Psoas muscle (tissue), 8 donors: ENCODE measurements at places on chromosomes 5 and 9.
A peak's percentile ranks its signal among the peaks of the same experiment; 100 is the strongest.

DNA sequence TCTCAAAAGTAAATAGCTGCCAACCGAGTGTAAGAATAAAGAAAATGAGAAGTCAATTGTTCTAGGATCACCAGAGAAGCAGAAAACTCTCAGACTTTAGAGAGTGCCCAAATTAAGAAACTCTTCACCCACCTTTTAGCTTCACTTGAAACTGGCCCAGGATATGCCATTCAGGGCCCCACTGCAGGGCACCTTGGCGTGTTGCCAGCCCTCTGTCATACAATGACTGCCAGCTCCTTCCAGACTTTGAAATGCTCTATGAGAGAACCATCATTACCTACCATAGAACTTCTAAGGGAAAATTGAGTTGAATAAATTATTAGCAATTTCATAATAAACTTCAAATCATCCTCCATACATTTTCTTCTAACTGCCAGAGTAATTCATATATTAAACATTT lies 240.5 kb downstream of the CETN3 start:
- H3K27ac ChIP-seq, result no peak overlapping the region
- H3K4me1 ChIP-seq, result no peaks in the 10 kb centered on the region
- no peak overlapping the region for H3K4me3 ChIP-seq
- DNase-seq, result no peak
- H3K36me3 ChIP-seq, result no peaks in the 10 kb centered on the region

DNA sequence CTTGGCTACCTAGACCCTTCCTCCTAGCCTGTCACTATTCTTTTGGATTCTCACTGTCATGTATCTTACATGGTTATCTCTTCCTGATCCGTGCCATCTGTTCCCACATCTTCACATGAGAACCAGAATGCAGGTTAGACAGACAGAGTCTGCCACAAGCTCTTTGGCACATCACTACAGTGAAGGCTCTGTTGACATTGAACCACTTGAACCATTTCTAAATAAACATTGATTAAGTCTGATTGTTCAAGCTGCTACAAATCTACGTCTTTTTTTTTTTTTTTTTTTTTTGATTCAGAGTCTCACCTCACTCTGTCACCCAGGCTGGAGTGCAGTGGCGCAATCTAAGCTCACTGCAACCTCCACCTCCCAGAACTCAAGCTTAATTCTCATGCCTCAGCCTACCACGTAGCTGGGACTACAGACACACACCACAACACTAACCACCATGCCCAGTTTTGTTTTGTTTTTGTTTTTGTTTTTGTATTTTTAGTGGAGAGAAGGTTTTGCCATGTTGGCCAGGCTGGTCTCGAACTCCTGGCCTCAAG lies 85.1 kb upstream of the LRRTM2 start:
- H3K36me3 ChIP-seq, result no peaks in the 10 kb centered on the region
- peaks cover 9% of the 10 kb centered on the region for H3K4me1 ChIP-seq
- DNase-seq, result no peak
- no peak overlapping the region for H3K4me3 ChIP-seq

DNA sequence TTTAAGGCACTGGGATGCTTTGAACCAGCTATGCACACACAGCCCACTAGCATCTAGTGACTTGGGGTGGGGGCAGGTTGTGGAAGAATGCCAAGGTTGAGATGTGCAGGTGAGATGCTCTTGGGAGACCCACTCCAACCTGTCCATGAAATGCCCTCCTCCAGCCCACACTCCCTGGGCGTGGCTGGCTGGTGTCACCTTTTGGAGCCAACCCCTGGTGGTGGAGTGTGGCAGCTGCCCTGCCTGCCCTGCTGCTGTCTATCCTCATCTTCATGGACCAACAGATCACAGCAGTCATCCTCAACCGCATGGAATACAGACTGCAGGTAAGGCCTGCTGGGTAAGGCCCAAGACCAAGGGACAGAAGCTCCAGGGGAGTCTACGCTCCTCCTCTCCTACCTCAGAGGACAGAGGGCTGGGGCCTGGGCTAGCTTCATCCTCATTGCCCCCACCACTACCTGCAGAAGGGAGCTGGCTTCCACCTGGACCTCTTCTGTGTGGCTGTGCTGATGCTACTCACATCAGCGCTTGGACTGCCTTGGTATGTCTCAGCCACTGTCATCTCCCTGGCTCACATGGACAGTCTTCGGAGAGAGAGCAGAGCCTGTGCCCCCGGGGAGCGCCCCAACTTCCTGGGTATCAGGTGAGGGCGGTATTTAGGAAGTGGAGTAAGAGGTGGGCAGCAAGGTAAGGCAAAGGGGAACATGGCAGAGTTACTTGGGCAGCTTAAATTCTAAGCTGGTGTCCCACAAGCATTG lies 7.4 kb downstream of the SLC4A9 start:
- no peaks in the 10 kb centered on the region for H3K36me3 ChIP-seq
- no peak for DNase-seq
- no peaks in the 10 kb centered on the region for H3K4me1 ChIP-seq

DNA sequence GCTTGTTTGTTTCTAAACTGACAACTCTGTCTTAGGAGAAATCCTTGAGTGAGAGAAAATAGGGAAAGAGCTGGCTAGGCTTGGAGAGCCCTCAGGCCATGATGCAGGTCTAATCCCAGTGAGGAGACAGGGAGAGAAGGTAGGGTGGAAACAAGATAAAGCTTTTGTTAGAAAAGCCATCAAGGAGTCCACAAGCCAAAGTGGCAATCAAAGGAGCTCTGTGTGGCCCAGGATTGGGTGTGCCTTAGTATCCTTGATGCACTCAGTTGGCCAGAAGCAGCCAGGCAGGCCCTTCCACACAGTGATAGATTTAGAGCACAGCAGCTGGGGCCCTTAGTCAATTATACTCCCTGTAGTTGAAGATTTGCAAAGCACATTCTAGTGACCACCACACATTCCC lies 73.9 kb downstream of the ALDH7A1 start:
- H3K27me3 ChIP-seq, result no peaks in the 10 kb centered on the region
- H3K4me1 ChIP-seq, result no peaks in the 10 kb centered on the region
- no peak overlapping the region for H3K27ac ChIP-seq
- no peak overlapping the region for H3K4me3 ChIP-seq
- no peaks in the 10 kb centered on the region for H3K36me3 ChIP-seq
- DNase-seq, result no peak

DNA sequence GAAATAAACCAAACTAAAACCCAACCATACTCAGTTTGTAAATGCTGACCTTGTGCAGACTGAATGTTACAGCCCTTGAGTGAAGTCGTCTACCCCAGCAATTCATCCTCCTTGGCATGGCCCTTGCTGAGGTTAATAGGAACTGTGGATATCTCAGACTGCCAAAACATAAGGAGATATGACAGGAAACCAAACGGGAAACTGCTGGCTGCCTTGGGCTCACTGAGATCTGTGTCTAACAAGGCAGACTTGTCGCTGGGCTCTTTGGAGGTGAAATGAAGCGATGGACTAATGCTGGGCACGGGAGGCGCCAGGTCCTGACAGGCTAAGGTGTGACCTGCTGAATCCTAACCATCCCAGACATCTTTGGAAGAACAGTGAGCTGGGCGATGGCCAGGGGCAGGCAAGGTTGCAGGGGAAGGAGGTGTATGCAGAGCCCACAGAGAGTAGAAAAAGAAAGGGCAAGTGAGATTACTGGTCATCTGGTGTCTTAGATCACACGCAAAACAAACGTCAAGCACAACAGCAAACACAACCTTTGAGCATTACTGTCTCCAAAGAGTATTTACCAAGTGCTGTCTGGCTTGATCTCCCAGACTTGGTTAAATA lies 44.6 kb upstream of the ALDH1A1 start:
- no peak for DNase-seq
- H3K27ac ChIP-seq, result no peak overlapping the region
- H3K27me3 ChIP-seq, result no peaks in the 10 kb centered on the region
- H3K4me3 ChIP-seq, result no peak overlapping the region

GRCh38 chr9:130461218-130461630 lies 16.5 kb downstream of the ASS1 start:
- H3K27ac ChIP-seq, result no peak overlapping the region
- peaks cover 6% of the 10 kb centered on the region for H3K36me3 ChIP-seq
- no peak overlapping the region for H3K4me3 ChIP-seq
- no peaks in the 10 kb centered on the region for H3K4me1 ChIP-seq

DNA sequence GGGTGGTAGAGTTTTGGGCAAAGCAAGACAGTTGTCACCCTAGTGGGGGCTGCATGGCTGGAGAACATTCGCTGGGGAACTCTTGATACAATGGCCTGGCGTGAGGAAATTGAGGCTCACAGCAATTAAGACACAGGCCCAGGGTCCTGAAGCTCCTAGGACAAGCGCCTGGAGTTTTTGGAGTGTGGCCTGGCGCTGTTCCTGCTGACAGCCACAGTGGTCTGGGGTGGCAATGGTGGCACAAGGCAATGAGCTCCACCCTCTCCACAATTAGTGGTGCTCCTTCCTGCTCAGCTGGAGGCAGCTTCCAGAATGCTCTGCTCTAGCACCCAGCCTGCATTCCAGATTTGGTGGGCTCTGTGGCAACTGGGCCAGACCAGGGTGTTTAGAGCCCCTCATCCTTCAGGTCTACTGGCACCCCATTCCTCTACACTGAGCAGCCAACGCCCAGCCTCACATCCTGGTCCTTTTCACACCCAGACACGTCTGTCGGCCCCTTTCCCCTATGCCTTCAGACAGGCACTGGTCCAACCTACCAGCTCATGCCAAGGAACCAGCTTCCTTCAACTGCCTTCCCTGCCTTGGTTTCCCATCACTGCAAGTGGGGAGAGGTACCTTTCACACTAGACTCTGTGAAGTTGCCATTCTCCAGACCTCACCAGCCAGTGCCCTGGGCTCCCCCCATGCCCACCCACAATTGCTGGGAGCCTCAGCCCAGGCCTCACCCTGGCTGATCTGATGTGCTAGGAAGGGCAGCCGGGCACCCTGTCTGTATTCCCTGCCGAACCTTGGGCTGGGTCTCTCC lies 138.1 kb upstream of the COL5A1 start:
- no peaks in the 10 kb centered on the region for H3K4me1 ChIP-seq
- H3K27ac ChIP-seq, result no peak overlapping the region
- DNase-seq, result no peak

DNA sequence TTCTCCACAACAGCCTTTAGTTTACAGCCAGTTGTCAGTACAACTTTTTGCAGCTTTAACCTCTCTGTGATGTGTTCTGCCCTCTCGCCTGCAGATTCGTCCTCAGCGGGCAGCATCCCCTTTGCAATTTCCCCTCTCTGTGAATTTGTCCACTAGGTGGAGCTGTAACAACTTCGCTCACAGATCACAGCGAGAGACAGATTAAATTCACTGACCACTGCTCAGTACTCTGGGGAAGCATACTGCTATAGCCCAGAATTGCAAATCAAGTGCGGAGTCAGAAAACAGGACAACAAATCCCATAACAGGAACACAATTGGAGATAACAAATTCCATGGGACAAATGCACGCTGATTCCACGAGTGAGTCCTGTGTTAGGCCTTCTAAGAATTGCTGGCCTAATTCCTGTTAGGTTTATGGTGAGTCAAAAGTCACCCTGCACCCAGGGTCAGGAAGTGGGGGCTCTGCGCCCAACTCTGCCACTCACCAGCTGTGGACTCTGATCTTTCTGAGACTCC lies 2124.9 kb downstream of the MAT2B start:
- H3K27me3 ChIP-seq, result no peaks in the 10 kb centered on the region
- H3K4me3 ChIP-seq, result no peak overlapping the region
- no peak for DNase-seq

DNA sequence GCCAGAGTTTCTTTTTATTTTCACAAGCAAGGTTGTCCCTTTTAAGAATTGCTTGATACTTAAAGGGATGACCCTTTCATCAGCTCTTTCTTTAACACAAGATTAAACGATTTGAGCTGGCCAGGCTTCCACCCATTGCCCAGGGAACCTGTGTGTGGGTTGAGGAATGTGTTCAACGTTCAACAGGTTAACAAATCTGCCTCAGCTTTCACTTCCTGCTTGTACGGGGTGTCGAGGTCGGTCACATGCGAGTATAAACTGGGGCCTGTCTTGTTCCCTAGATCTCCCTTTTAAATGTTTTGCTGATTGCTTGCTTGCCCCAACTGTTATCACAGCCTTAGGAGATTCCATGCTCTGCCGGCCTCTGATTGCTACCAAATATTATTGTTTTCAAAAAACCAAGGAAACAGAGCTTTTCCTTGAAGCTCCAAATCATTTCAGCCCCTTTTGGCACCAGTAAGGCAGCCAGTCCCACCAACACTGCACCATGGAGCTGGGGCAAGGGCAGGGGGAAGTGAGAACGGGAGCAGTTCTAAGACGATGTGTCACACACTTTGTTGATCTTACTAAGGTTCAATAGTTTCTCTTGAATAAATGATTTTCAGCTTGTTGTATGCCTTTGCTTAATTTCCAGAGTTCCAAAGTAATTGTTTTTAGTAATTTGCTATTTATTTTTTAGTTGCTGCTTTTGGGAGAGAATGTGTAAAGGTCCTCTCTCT lies 10.7 kb upstream of the CLK4 start:
- no peak overlapping the region for H3K4me3 ChIP-seq
- no peaks in the 10 kb centered on the region for H3K4me1 ChIP-seq
- H3K36me3 ChIP-seq, result no peaks in the 10 kb centered on the region
- no peak for DNase-seq
- H3K27me3 ChIP-seq, result peaks cover under 1% of the 10 kb centered on the region
- H3K27ac ChIP-seq, result no peak overlapping the region

- no peak for DNase-seq
- H3K27me3 ChIP-seq, result no peaks in the 10 kb centered on the region
- H3K4me1 ChIP-seq, result no peaks in the 10 kb centered on the region
- no peak overlapping the region for H3K27ac ChIP-seq
- H3K4me3 ChIP-seq, result no peak overlapping the region
- no peaks in the 10 kb centered on the region for H3K36me3 ChIP-seq
Measured at GRCh38 chr5:61610678-61611024, 278.6 kb downstream of the ZSWIM6 start.

- no peaks in the 10 kb centered on the region for H3K4me1 ChIP-seq
- DNase-seq, result no peak
- no peak overlapping the region for H3K4me3 ChIP-seq
Measured at GRCh38 chr9:116450378-116451139, 236.5 kb upstream of the TRIM32 start.

GRCh38 chr9:128946571-128947276 lies 679 bp downstream of the DOLK start:
- DNase-seq, result peak; percentile 64
- H3K27ac ChIP-seq, result peak overlapping the region; percentile 93
- H3K4me3 ChIP-seq, result peak overlapping the region; percentile 99
- peaks cover 8% of the 10 kb centered on the region for H3K4me1 ChIP-seq
- H3K36me3 ChIP-seq, result peaks cover 50% of the 10 kb centered on the region

DNA sequence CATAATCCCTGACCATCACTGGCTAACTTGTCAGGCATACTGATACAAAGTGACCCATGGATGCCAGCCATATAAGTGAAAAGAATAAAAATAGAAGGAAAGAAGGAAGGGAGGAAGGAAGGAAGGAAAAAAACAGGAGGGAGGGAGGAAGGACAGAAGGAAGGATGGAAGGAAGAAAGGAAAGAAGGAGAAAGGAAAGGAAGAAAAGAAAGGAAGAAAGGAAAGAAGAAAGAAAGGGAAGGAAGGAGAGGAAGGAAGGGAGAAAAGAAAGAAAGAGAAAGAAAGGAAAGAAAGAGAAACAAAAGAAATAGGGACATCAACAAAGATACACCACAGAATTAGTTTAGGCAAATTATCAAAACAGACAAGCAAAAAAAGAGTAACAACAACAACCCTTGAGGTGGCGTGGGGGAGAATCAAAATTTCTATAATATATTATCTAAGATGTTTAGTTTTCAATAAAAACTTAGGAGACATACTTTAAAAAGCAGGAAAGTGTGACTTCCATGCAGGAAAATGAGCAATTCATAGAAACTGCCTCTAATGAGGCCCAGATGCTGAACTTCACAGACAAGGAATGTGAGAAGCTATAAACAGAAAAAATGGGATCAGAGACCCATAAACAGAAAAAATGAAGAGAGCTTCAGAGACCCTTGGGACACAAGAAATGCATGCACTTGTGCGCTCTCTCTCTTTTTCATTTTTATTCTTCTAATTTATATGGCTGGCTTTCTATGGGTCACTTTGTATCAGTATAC lies 96.1 kb upstream of the NFIL3 start:
- no peaks in the 10 kb centered on the region for H3K4me1 ChIP-seq
- no peak overlapping the region for H3K27ac ChIP-seq
- no peak overlapping the region for H3K4me3 ChIP-seq
- H3K27me3 ChIP-seq, result no peaks in the 10 kb centered on the region
- no peak for DNase-seq
- H3K36me3 ChIP-seq, result no peaks in the 10 kb centered on the region
